ENCODE measurements at places on chromosomes 12 and 14.

DNA sequence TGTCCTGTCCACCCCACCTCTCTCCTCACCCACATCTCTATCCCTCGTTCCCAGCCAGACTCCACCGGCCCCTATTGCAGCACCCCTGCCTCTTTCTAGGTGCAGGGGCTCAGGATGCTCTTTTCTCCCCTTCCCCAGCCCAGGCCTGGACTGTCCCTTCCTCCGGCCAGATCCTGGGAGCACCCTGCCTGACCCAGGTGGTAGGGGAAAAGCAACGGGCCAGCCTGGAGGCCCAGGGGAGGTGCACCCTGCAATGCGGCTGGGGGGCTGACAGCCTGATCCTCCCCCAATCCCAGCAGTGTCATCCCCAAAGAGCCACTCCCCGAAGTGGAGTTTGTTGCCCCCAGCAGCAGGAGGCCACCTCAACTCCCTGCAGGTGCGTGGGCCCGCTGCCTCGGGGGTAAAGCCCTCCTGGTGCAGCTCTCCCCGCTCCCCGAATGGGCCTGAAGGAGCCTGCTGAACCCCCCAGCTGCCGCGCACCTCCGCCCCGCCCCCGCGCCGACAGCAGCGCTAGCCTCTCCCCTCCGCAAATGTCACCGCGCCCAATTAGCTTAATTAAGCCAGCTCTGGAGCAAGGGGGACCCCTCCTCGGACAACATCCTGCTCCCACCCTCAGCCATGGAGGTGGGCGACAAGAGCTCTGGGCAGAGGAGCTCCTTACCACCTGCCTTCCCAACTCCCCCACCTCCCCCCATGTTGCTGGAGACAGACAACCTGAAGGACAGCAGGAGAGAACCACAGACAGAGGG, 4.7 kb downstream of the NXPH4 start:
- DNase-seq, result no peak

DNA sequence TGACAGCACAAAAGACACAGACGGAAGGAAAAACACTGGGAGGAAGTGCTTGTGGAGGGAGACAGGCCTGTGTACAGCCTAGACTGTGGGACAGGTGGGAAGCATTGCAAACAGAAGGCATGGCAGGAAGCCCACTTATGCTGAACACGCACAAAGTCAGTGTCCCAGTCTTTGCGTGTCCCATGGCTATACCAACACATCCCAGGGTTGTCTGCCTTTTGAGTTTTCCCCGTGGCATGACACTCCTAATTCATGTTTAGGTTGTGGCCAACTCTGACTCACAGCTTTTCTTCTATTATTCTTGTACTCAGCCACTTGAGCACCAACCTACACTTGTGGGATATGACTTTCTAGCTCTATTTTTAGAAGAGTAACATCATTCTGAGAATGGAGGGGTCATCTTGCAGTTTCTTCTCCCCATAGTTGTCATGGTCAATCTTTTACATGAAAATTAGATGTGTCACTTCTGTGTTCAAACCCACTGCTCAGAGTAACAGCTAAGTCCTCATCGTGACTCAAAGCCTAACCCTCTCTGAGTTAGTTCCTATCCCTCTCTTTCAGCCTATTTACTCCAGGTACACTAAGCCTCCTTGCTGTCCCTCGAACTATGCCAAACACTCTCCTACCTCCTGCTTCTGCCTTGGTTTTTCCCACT, 27.5 kb upstream of the JPH4 start:
- no peak for DNase-seq

GRCh38 chr12:49366096-49366651, 1.1 kb upstream of the SPATS2 start:
- no peak for DNase-seq

GRCh38 chr14:68752271-68753006, 40.4 kb downstream of the ZFP36L1 start:
- DNase-seq, result no peak

DNA sequence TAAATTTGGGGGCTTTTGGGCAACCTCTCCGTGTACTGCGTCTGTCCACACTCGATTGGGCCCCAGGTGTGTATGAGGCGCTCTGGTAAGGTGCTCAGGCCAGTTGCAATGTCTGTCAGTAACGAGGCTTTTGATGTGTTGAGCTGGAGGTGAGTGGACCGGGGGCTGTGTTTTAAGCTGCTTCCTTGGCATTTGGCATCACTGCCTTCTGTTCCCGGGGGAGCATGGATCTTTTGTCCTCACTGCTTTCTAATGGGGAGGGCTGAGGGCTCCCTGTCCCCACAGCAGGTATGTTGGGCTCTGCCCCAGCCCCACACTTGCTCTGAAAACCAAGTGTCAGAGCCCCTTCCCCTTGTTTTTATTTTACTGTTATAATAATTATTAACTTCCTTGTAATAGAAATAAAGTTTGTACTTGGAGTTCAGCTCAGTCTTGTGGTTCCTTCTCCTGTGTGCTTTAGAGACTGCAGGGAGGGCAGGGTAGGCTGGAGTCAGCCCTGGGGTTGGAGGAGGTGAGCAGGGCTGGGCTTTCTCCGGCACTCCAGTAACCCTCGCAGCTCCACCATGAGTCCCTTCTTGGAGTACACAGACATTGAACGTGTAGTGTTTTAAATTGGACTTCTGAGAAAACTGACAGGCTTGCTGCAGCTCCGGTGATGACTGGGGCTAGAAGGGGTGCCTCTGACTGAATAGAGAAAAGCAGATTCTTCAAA, 28.0 kb downstream of the TRAFD1 start:
- DNase-seq, result no peak

DNA sequence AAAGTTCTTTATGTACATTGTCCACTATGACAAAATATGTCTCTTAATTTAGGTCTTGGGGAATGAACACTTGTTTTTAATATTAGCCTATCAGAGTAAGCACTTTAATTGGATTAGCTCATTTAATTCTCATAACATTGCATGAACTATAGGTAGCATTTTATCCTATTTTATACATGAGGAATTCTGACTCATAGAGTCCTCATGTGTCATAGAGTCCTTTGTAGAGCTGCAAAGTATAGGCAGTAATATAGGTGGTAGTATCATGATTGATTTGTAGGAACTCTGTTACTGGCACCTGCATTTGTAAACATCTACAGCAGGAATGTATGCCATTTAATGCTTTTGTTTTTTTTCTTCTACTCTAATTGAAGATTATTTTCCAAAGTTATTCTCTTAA, 96.0 kb downstream of the GPHN start:
- no peak for DNase-seq

DNA sequence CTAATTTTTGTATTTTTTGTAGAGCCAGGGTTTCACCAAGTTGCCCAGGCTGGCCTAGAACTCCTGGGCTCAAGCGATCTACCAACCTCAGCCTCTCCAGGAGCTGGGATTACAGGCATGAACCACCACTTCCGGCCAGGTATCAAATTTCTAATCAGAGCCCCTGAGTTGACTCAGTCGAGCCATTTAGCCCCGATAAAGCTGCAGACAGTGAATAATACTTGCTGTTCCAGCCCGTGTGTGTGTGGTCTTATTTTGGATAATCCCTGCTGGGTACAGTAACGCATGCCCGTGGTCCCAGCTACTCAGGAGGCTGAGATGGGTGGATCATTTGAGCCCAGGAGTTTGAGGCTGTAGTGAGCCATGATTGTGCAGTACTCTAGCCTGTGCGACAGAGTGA, 57.0 kb downstream of the TEAD4 start:
- DNase-seq, result no peak

GRCh38 chr14:53034688-53035230, 83.9 kb upstream of the FERMT2 start:
- no peak for DNase-seq

- no peak for DNase-seq
Observed at GRCh38 chr14:106691601-106692291, 1165.4 kb downstream of the TMEM121 start.

DNA sequence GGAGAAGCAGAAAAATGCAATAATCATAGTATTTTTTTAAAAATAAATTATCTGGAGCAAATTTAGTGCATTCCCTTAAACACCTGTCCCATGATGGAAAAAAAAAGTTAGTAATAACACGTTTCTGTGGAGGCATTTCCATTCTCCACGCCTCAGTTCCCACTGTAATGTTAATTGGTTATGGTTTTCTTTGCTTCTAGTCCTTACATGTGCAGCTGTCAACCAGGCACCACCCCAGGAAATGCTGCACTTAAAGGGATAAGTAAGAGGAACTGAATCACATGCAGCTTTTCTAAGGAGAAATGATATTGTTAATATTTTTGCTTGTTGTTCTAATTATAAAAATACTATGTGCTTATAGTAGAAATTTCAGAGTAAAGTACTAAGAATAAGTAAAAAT, 240.3 kb downstream of the ZFP36L1 start:
- no peak for DNase-seq

DNA sequence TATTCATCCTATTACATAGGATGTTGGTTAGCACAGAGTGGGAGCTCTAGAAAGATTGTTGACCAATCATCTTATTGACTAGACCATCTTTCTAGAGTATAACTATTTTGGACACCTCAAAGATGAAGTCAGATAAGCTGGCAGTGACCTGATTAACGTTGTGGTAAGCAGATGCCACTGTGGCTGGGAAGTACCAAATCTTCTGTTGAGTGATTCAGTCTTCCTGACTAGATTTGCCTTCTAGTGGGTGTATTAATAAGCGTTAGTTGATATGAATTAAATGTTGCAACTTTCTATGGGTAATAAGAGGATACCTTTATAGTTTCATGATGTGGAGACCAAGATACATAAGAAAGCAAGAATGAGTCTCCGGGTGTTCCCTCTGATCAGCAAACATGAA, 51.2 kb upstream of the HELB start:
- DNase-seq, result no peak

DNA sequence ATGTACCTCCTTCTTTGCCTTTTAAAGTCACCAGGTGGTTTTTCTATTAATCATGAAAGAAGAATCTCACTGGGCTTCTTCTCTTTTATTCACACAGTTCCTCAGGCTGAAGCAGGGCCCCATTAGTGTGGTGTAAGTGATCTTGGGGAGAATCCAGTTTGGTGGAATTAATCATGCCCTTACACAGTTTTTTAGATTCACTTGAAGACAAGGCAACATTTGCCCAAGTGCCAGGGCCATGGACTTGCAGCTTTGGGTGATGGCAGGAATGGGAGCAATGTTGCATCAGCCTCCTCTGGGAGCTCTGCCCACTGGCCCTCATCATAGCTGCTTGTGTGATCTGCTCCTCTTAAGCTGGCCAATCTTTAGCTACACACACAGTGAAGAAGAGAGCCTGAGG, 33.8 kb downstream of the KCNK10 start:
- no peak for DNase-seq

DNA sequence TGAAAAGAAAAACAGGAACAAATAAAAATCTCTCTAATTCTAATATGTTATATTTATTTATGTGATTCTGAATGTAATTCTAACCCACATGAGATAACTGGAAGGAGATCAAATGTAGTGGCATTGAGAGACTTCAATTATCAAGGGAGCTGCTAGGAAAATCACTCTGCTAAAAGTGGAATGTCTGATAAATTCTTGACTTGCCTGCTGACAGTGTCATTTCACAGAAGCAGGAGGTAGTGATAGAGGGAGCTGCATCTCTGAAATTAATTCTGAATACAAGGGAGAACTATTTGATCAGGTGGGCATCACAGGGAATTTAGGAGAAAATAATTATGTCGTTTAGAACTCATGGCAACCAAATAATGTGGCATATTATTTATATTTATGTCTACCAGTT, 303.6 kb downstream of the BCAT1 start:
- no peak for DNase-seq

GRCh38 chr14:53975444-53975843, 18.8 kb upstream of the BMP4 start:
- no peak for DNase-seq

- DNase-seq, result no peak
Observed at GRCh38 chr14:95140060-95140858, 17.1 kb downstream of the DICER1 start.

DNA sequence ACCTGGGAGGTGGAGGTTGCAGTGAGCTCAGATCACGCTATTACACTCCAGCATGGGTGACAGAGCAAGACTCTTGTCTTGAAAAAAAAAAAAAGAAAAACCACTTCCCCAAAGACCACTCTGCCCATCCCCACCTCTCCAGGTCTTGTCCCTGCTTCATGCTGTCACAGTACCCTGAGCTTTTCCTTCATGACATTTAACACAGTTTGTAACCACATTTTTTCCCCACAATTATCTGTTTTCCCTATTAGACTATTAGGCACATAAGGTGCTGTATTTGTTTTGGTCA, 6.9 kb downstream of the HECTD1 start:
- no peak for DNase-seq

DNA sequence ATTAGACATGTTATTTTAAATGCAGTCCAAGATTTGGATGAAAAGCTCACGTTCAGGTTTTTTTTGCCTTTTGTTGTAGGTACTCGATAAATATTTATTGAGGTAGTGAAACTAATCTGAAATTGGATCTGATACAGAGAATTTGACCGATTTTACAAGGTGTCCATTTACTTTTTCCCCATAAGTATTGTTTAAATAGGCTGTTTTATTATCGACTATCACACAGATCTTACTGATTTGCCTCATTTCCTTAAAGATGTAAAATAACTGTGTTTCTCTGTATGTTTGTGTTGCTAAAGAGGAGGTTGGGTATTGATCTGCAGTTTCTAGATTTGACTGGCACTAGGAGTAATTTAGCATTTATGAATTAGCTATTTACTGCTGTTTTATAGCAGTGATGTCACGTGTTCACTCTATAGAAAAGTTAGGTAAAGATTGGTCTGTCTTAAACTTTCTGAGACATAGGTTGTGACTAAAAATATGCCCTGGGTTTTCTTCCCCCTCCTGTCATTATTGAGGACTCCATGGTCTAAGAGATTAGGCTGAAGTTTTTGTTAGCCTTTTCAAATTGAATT, 3.5 kb downstream of the RAP1B start:
- no peak for DNase-seq

GRCh38 chr12:28611115-28611435, 420.8 kb downstream of the CCDC91 start:
- DNase-seq, result no peak

DNA sequence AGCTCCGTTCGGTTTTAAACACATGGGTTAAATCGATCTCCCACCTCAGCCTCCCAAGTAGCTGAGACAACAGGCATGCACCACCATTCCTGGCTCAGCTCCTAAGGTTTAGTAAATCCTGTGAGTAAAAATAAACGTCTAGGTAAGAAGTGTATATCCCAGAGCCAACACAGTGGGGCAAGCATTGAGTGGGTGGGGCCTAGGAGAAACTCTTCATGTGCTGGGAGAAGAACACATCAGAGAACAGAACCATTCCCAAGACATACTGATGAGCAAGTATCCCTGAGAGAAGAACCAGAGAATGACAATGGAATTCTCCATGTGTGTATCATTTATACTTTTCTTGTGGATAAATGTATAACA, 86.3 kb downstream of the SEC23A start:
- no peak for DNase-seq

- no peak for DNase-seq
Observed at GRCh38 chr12:53102883-53103807, at the start of gene SOAT2. SOAT2 (plus strand) TSS chr12:53103486; CDS start chr12:53103578, 92 bp downstream.

GRCh38 chr12:10361084-10361483, 28.8 kb downstream of the KLRK1 start:
- peak; percentile 63 for DNase-seq

Measured in posterior cingulate gyrus (tissue), 11 donors.